ENCODE measurements at places on chromosomes 1 and 21. TPM values are rescaled to one million over a fixed set of nuclear protein-coding genes. Genes with fewer than 3 reads are reported as not detected.

Gene G0S2
- total RNA-seq: 13.5 TPM

Gene CAPN8
- 59.0 TPM for total RNA-seq

- no peak for DNase-seq
Measured at GRCh38 chr1:246934765-246935164, 3.0 kb upstream of the AHCTF1 start.

- no peak for DNase-seq
Measured at GRCh38 chr1:59509341-59509875, 212.5 kb downstream of the FGGY start.

Gene ACOT11
- total RNA-seq: 62.2 TPM

Gene ADORA1
- total RNA-seq: 0.53 TPM

Gene VSIG8
- not detected for total RNA-seq

- no peak for DNase-seq
Measured at GRCh38 chr1:116110567-116111523, at the start of gene MAB21L3. TSS of gene MAB21L3 (plus strand) at chr1:116111399. CDS start at chr1:116112616, 1,217 bp downstream.
